ENCODE measurements at places on chromosomes 5 and 9.

DNA sequence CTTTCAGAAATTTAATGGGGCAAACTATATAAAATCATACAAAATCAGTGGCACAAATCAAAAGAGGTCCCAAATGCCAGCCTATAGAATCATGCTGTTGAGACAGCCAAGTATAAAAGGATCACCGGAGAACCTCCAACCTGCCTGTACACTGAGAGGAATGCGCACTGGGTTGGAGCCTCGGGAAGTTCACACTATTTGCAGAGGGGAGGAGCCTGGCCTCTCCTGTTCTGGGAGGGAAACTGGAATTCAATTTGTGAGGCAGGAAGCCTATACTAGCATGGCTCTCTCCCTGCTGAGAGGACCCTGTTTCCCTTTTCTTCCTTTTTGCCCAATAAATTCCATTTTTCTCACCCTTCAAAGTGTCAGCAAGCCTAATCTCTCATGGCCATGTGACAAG, 406.0 kb downstream of the HINT1 start:
- DNase-seq = no peak
- no peaks in the 10 kb centered on the region for H3K4me1 ChIP-seq
- H3K27me3 ChIP-seq = no peaks in the 10 kb centered on the region
- H3K36me3 ChIP-seq = no peaks in the 10 kb centered on the region
- H3K27ac ChIP-seq = no peak overlapping the region

GRCh38 chr9:123033352-123033751, at the start of gene GPR21:
GPR21 (plus strand) TSS chr9:123033667; CDS start chr9:123034567, 900 bp downstream.
- no peak for DNase-seq
- peaks cover 6% of the 10 kb centered on the region for H3K36me3 ChIP-seq
- H3K27me3 ChIP-seq = no peaks in the 10 kb centered on the region
- H3K4me3 ChIP-seq = no peak within 1 kb of the TSS
- no peak within 1 kb of the TSS for H3K27ac ChIP-seq

GRCh38 chr9:93091056-93091452, 5.0 kb upstream of the CARD19 start:
- no peaks in the 10 kb centered on the region for H3K27me3 ChIP-seq
- H3K27ac ChIP-seq = no peak overlapping the region
- no peak overlapping the region for H3K4me3 ChIP-seq

- H3K36me3 ChIP-seq = no peaks in the 10 kb centered on the region
- no peaks in the 10 kb centered on the region for H3K27me3 ChIP-seq
- no peak overlapping the region for H3K4me3 ChIP-seq
- peaks cover 54% of the 10 kb centered on the region for H3K4me1 ChIP-seq
- no peak overlapping the region for H3K27ac ChIP-seq
- DNase-seq = no peak
Observed at GRCh38 chr5:148792744-148793143, 33.7 kb upstream of the ADRB2 start.

- H3K4me3 ChIP-seq = no peak overlapping the region
- H3K27me3 ChIP-seq = peaks cover 14% of the 10 kb centered on the region
- no peak for DNase-seq
- H3K27ac ChIP-seq = no peak overlapping the region
- no peaks in the 10 kb centered on the region for H3K4me1 ChIP-seq
Observed at GRCh38 chr5:171478946-171479775, 59.7 kb downstream of the FGF18 start.

DNA sequence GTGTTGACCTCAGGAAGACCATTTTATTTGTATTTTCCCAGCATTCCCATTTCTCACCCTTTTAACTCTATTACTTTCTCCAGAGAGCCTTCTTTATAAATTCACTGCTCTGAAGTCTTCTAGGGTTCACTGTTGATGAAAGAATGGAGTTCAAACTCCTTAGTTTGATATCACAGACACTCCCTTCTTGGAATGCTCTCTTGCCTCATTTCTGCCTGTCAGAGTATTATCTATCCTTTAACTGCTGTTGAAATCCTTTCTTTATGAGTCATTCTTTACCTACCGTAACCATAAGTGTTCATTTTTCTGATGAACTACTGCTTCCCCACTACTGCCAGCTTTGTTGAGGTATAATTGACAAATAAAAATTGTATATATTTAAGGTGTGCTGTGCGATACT, 4.3 kb downstream of the RIC1 start:
- peak overlapping the region; percentile 88 for H3K4me3 ChIP-seq
- H3K36me3 ChIP-seq = peaks cover 9% of the 10 kb centered on the region
- DNase-seq = peak; percentile 76
- no peaks in the 10 kb centered on the region for H3K27me3 ChIP-seq
- H3K27ac ChIP-seq = peak overlapping the region; percentile 83
- peaks cover 24% of the 10 kb centered on the region for H3K4me1 ChIP-seq

GRCh38 chr5:58849223-58849622, 266.3 kb downstream of the RAB3C start:
- no peak overlapping the region for H3K27ac ChIP-seq
- H3K4me1 ChIP-seq = no peaks in the 10 kb centered on the region
- peaks cover 86% of the 10 kb centered on the region for H3K27me3 ChIP-seq
- H3K4me3 ChIP-seq = no peak overlapping the region
- no peaks in the 10 kb centered on the region for H3K36me3 ChIP-seq

GRCh38 chr5:138903130-138903775, 28.1 kb upstream of the LRRTM2 start:
- peak overlapping the region; percentile 47 for H3K27ac ChIP-seq
- peak; percentile 40 for DNase-seq
- peaks cover 92% of the 10 kb centered on the region for H3K36me3 ChIP-seq
- H3K4me1 ChIP-seq = peaks cover 31% of the 10 kb centered on the region

DNA sequence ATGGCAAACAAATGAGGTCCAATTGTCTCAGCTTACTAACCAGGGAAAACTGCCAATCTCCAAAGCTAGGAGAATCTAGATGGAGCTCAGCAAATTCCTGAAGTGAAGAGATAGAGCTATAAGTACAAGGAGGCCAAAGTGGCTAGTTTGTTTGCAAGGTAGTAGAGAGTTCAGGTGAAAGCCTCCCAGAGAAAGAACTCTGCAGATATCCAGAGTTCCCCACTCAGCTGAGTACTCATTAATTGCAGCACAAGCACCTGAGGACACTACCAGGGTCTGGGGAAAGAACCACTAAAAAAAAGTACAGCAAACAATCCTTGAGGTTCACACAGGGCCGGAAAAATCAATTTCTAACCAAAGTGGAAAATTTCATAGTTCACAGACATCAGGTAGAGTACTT, 250.9 kb downstream of the TMEM232 start:
- no peak for DNase-seq
- H3K4me1 ChIP-seq = peaks cover 9% of the 10 kb centered on the region
- no peak overlapping the region for H3K27ac ChIP-seq
- no peak overlapping the region for H3K4me3 ChIP-seq

GRCh38 chr5:96660971-96661854, 963 bp upstream of the CAST start:
- peak; percentile 50 for DNase-seq
- H3K36me3 ChIP-seq = peaks cover 15% of the 10 kb centered on the region
- H3K4me1 ChIP-seq = peaks cover 33% of the 10 kb centered on the region
- H3K27me3 ChIP-seq = no peaks in the 10 kb centered on the region
- peak overlapping the region; percentile 91 for H3K27ac ChIP-seq
- H3K4me3 ChIP-seq = peak overlapping the region; percentile 76

- no peaks in the 10 kb centered on the region for H3K27me3 ChIP-seq
- no peak for DNase-seq
- no peak overlapping the region for H3K4me3 ChIP-seq
- H3K4me1 ChIP-seq = no peaks in the 10 kb centered on the region
- H3K27ac ChIP-seq = no peak overlapping the region
- H3K36me3 ChIP-seq = no peaks in the 10 kb centered on the region
Observed at GRCh38 chr5:83988293-83988685, 267.6 kb upstream of the HAPLN1 start.

DNA sequence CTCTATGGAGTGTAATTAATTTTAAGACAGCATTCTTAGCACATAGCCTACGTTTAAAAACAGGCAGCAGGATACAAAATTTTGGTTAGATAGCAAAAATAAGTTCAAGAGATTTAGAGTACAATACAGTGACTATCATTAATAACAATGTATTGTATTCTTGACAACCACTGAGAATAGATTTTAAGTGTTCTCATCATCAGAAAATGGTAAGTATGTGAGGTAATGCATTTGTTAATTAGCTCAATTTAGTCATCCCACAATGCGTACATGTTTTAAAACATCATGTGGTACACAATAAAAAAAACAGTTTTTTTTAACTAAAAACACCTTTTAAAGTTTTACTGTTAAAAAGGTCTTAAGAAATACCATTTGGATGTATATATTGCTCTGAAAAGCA, 94.2 kb downstream of the MUSK start:
- no peaks in the 10 kb centered on the region for H3K36me3 ChIP-seq
- DNase-seq = no peak
- H3K27me3 ChIP-seq = no peaks in the 10 kb centered on the region
- peaks cover 12% of the 10 kb centered on the region for H3K4me1 ChIP-seq
- H3K4me3 ChIP-seq = no peak overlapping the region

- H3K36me3 ChIP-seq = no peaks in the 10 kb centered on the region
- H3K4me3 ChIP-seq = no peak overlapping the region
- no peaks in the 10 kb centered on the region for H3K4me1 ChIP-seq
- H3K27ac ChIP-seq = no peak overlapping the region
- no peak for DNase-seq
- no peaks in the 10 kb centered on the region for H3K27me3 ChIP-seq
Observed at GRCh38 chr5:172683264-172683644, 42.2 kb downstream of the NEURL1B start.

- no peak overlapping the region for H3K27ac ChIP-seq
- no peak overlapping the region for H3K4me3 ChIP-seq
- H3K36me3 ChIP-seq = peaks cover 18% of the 10 kb centered on the region
- no peaks in the 10 kb centered on the region for H3K27me3 ChIP-seq
- no peak for DNase-seq
Observed at GRCh38 chr5:139050432-139050831, 147.7 kb downstream of the SIL1 start.

- H3K4me1 ChIP-seq = peaks cover 39% of the 10 kb centered on the region
- H3K27me3 ChIP-seq = no peaks in the 10 kb centered on the region
- DNase-seq = no peak
- H3K36me3 ChIP-seq = no peaks in the 10 kb centered on the region
Observed at GRCh38 chr9:13717322-13718054, 438.0 kb upstream of the MPDZ start.
